Activated naive CD4-positive, alpha-beta T cell (primary cell): ENCODE measurements at places on chromosomes 16 and 17.

- no peak for DNase-seq
Observed at GRCh38 chr16:56823081-56823733, 41.8 kb upstream of the SLC12A3 start.

- no peak for DNase-seq
Observed at GRCh38 chr17:40556198-40556661, 9.0 kb downstream of the CCR7 start.

GRCh38 chr16:85090181-85090580 is 22.1 kb downstream of the CIBAR2 start:
- no peak for DNase-seq

GRCh38 chr17:74235040-74235581 is 21.7 kb downstream of the TTYH2 start:
- no peak for DNase-seq

DNA sequence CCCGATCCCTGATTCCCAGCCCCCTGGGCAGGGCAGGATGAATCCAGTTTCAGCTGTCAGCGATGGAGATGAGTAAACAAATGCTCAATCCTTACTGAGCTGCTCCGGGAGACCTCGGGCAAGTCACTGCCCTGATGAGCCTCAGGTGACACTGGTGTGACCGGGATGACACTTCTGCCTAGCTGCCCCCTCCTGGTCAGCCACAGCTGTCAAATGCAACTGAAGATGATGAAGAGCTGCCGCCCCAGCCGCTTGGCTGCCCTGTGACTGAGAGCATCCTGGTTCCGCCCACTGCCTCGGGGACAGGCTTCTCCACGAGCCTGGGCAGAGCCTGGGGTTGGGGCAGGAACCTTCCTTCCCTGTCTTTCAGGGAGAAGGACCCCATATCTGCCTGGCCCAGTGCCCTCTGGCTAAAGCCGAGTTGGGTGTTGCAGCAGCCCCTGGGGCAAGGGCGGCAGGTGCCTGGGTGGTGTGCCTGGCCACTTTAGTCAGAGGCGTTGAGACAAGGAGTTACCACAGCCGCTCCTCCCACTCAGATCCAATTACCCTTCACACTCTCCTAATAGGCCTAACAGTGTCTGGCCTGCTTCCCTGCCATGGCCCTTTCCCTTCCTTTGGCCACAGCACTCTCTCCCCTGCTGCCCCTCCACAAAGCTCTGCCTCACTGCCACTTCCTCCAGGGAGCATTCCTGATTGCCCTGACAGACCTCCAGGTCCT is 5.5 kb downstream of the CCL17 start:
- no peak for DNase-seq
